ENCODE measurements at places on chromosomes 2 and 18.
A peak's percentile ranks its signal among the peaks of the same experiment; 100 is the strongest.

DNA sequence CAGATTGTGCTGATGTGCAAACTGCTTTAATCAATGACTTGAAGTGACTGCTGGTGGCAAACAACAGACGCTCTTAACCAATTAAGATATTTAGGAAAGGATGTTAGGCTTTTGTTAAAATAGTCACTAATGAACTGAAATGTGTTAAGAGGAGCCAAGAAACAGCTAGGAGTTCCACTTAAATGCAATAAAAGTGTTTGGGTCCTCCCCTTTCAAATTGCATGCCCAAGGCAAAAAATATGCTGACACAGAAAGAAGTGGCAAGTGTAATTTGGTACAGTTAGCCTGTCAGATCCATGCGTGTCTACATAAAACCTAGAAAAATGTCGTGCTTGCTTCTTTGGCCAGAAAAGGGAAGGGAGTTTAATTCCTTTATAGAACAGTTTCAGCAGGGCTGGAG lies 61.9 kb downstream of the XRCC5 start:
- DNase-seq, result no peak

DNA sequence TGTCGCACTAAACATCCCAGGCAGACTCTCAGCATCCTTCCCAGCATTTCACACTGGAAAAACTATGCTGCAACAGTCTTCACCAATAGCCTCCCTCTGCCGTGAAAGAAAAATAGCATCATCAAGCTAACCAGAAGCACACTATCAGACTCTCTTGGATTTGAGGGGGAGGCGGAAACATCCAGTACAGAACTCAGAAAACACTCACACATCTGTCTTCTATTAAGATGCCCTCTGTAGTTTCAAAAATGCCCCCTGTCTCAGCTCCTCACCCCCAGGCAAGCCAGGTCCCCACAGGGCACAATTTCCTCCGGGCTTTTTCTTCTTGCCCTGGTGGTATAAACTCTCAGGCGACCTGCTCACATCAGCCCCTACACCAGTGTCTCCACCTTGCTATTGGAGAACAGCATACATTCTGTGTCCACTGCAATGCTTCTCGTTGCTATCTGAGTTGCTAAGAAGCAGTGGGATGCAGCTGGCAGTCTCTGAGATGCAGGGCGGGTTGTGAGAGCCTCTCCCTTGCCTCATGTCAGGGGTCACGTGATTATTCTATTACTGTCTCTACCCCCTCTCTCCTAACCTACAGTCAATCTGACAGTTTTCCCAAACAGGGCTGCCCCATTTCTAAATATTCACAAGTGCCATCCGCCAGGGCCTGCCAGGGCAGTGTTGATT lies 189.9 kb downstream of the INO80D start:
- DNase-seq, result no peak

DNA sequence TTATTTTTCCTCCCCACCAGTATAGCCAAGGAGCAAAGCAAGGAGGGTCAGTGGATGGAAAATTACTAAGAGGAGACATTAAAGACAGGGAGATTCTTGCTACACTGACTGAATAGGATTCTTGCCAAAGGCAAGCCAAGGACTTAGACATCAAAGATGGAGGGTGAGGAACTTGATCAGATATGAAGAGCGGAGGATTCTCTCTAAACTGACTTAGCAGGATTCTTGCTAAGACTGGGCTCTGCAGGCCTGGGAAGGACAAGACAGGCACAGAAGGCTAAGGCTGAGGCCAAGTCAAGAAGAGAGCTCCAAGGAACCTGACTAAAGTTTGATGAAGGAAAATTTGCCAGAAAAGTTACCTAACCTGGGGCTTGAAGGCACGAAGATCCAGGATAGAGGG lies 143.9 kb upstream of the RMP24 start:
- DNase-seq, result no peak

- peak; percentile 38 for DNase-seq
These were observed 142.7 kb downstream of the SCG2 start for GRCh38 chr2:223459328-223459939.

DNA sequence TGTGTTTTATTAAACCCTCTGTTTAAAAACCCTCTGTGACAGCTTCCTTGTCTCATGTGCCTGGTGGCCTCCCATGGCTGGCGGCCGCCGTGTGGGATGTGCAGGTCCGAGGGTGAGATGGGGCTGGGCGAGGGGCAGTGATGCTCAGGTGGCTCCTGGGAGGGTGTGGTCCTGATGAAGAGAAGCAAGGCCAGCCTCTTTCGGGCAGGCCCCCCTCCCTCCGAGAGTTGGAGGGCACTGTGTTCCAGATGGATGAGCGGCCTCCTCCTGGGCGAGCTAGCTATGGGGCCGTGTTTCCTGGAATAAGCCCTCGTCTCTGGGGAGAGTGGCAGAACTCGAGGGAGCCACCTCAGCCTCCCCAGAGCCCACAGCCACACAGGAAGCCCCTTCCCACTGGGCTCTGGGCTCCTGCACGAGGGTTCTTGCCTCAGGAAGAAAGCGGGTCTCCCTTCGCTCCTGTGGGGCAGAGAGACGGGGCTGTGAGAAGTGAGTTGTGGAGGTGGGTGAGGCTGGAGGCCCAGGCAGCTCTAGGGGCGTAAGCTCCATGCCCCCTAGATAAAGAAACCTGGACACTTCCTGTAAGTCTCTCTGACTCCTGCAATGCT lies 72.1 kb downstream of the ASB1 start:
- DNase-seq, result no peak

- DNase-seq, result no peak
These were observed 20.0 kb downstream of the EMX1 start for GRCh38 chr2:72937356-72937669.

Data from NB4 (cell line).